ENCODE measurements at places on chromosomes 16 and 17.
A peak's percentile ranks its signal among the peaks of the same experiment; 100 is the strongest.

DNA sequence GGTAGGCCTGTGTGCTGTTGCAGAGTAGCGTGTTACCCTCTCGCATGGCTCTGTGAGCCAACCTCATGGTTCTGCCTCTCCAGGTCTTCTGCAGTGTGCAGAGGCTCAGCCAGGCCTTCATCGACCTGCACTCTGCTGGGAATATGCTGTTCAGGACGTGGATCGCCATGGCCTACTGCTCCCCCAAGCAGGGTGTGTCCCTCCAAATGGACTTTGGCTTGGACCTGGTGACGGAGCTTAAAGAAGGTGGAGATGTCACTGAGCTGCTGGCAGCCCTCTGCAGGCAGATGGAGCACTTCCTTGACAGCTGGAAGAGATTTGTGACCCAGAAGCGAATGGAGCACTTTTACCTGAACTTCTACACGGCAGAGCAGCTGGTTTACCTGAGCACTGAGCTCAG lies 75.8 kb upstream of the ENDOV start:
- no peak for DNase-seq

DNA sequence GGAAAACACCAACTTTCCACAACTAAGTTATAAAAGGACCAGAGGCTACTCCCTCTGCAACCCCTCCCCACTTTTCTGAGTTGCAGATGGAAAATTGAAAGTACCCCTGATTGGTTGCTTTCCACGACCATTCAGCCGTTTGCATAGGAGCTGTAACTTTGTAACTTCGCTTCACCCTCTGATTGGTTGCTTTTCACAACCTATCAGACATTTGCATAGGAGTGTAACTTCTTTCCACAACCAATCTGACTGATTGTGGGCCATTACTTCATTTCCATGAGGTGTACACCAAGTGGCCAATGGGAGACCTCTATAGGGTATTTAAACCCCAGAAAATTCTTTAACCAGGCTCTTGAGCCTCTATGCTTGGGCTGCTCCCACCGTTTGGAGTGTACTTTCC lies 644.1 kb downstream of the WWOX start:
- DNase-seq: no peak

- DNase-seq: no peak
These were observed 189.0 kb downstream of the ZFHX3 start for GRCh38 chr16:72858665-72859493.

GRCh38 chr17:613725-614124 lies 100.9 kb downstream of the VPS53 start:
- no peak for DNase-seq

DNA sequence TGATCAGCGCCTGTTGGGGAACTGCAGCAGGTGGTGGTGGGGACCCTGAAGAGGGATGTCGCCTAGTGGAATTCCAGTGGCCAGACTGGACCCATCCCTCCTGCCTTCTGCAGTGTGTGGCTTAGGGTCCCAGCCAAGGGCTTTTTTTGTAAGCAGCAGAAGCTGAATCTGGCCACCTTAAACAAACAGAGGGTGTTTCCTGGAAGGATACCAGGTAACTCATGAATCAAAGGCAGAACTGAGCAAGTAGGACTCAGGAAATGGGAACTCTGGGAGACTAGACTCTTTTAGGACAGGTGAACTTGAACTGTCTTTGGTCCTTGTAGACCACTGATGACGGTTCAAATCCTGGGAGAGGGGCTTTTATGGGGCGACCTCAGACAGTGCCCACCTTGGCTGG lies 124.0 kb downstream of the ABCC6 start:
- no peak for DNase-seq

GRCh38 chr17:71850812-71851211 lies 270.0 kb upstream of the SOX9 start:
- DNase-seq: no peak

- DNase-seq: no peak
These were observed 36.1 kb downstream of the USP31 start for GRCh38 chr16:23113185-23113584.

DNA sequence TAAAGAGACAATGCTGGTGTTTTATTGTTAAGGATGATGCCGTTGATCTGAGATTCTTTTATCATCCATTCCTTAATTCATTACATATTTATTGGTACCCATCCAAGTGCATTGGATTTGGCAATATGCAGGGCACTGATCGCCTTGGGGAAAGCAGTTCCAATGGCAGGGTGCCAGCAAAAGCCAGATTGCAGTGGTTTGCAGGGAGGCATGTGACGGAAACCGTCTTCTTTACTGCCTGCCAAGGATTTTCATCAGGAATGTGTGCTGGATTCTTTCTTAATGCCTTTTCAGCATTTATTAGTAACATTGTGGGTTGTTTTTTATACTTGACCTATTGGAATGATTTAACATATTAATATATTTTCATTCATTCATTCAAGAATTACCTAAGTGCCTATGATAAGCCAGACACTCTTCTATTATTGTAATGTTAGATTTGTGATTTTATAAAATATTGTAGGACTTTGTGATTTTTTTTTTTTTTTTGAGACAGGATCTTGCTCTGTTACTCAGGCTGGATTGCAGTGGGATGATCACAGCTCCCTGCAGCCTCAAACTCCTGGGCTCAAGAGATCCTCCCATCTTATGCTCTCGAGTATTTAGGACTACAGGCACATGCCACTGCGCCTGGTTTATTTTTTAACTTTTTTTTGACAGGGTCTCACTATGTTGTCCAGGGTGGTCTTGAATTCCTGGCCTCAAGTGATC lies 93.4 kb upstream of the TNRC6A start:
- DNase-seq: no peak

GRCh38 chr17:18950944-18951905 lies 740 bp upstream of the SLC5A10 start:
- no peak for DNase-seq

DNA sequence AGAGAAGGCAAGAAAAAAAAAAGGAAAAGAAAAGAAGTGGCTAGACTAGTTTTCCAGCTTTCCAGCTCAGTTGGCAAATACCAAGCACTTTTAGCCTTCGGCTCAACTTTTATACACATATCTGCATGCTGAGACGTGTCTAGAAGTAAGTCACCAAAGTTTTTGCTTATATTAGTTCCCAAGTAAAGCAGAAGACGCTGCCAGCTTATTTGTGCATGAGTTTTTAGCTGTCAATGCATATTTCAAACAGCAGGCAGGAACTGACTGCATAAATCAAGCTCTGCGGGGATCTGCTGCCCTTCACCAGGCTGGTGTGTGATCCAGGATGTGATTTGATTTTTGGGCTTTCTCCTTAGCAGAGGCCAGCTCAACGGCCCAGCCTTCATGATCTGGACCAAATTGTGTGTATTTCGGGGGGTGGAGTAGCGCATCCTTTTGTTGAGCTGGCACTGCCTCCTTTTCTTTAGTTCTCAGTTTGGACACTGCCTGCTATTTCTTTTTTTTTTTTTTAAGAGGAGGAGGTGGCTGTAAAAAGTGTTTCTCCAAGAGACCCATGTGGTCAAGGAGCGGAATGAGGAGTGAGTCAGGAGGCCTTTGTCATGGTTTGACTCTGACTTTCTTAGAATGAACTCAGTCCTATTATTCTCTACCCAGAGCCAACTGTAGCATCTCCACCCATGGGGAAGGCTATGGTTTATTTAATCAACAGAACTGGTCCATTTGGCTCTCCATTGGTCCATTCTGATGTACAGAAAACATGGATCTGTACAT lies 162.6 kb upstream of the XYLT1 start:
- DNase-seq: no peak

DNA sequence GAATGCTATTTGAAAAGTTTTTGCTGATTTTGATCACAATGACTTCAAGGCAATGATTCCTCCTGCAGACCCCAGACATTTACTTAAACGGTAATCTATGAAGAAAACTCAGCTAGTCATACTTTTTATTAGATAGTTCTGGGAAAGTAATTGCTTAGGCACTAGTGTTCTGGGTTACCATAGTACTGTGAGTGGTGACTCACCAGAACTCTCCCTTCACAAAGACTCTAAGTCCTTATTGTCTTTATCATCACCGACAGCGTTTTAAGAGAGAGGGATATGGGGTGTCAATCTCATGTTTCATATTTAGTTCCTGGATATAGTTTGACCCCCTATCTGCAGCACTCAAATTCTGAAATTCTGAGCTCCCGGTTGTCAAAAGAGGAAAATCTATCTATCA lies 43.0 kb upstream of the CDH8 start:
- no peak for DNase-seq

- no peak for DNase-seq
These were observed 9.4 kb upstream of the MAP2K6 start for GRCh38 chr17:69405096-69405495.

DNA sequence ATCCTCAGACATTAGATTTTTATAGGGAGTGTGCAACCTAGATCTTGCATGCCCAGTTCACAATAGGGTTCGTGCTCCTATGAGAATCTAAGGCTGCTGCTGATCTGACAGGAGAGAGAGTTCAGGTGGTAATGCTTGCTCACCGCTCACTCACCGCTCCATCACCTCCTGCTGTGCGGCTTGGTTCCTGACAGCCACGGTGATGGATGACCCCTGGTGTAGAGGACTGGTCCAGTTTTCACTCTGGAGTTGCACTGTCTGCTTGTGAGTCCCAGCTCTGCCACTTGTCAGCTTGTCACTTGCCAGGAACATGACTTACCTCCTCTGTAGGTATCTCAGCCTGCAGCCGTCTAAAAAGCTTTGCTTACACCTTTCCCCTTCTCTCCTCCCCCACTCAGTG lies 214.6 kb downstream of the SNX29 start:
- no peak for DNase-seq

GRCh38 chr17:34265711-34266110 lies 4.3 kb upstream of the CCL7 start:
- DNase-seq: no peak

- no peak for DNase-seq
These were observed 71.0 kb downstream of the RBBP6 start for GRCh38 chr16:24610416-24610755.

DNA sequence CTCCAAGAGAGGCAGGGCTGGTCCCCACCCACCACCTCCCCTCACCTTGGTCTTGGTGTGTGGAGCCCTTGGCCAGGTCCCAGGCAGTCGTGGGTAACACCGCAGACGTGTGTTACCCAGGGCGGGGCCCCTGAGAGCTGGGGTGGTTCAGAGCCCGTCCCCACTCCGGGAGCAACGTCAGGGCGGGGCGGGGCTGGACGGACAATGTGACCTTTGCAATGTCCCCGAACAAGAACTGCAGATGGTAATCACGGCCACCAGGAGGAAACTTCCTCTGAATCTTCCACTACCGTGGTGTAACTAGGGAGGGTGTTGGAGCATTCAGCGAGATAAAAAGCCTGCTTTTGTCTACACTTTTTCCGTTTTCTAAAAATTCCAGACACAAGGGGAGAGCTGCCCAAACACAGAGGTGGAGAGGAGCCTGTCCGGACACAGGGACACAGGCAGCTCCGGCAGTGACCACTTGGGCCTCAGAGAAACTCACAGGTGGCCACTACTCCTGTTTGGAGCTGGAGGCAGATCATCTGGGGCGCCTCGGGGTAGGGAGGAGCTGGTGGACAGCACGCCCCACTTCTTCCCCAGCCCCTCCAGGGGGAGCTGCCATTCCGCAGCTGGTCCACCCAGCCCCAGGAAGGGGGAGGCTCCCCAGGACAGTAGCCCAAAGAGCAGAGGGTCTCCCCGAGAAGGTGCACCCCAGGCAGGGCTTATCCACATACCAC lies 14.2 kb upstream of the SLC38A10 start:
- DNase-seq: peak; percentile 49

DNA sequence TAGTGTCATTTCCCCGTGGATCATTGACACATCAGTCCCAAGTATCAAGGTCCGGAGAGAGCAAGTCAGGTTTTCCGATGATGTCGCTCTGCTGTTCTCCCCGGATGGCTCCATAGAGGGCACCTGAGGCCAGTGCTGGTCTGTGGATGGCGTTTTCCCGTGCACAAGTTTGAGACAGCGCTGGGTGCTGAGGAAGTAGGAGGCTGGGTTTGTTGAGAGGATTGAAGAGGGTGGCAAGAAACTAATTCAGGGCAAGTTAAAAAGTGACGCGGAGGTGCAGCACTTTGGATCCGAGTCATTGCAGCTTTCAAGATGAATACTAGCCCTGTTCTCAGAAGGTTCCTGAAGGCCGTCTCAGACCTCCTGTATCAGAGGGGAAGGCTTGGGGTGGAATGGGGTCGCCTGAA lies 7.7 kb downstream of the NUBP1 start:
- DNase-seq: peak; percentile 55

- no peak for DNase-seq
These were observed 10.1 kb upstream of the DHRS13 start for GRCh38 chr17:28912938-28913333.

DNA sequence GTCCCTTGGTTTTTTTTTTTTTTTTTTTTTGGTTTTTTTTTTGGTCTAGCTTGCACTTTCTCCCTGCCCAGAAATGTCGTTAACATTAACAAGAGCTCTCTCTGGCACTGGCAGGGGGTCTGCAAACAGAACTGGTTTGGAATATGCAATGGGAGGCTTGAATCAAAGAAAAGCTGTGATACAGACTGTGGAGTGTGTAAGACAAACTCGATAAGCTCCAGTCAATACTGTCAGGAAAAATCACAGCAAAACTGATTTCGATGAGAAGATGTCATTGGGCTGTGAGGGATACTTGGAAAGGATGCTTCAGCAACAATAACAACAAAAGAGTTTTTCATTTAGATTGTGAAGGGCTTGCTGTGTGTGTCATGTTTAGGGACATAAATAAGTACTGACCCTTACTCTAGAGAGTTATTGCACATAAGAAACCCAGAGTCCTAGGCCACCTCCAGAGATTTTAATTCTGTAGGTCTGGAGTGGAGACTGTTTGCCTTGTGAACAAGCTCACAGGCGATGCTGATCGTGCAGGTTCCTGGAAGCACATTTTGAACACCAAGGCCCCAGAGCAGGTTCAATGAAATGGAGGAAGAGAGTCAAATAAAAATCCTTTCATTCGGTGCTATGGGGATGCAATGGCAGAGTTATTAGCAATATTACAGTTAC lies 470.7 kb upstream of the RBFOX1 start:
- DNase-seq: no peak

DNA sequence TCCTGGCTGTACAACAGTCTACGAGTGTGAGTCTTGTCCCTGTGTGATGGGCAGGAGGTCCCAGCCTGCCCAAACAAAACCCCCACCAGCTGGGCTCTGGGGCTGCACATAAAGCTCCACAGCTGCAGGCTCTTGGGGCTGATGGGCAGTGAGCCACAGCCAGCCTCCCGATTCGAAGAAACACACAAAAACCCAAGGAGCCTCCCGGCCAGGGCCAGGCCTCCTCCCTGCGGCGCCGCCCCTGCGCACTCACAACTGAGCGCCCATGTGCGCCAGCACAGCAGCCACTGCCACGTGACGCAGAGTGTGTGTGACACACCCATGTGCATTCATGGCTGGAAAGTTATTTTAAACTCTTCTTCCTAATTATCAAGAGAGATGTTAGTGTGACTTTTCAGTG lies 30.6 kb upstream of the FAAP100 start:
- DNase-seq: no peak
